ENCODE measurements at places on chromosomes 6 and 20.

GRCh38 chr6:14059791-14060436, 57.7 kb upstream of the CD83 start:
- DNase-seq = no peak

DNA sequence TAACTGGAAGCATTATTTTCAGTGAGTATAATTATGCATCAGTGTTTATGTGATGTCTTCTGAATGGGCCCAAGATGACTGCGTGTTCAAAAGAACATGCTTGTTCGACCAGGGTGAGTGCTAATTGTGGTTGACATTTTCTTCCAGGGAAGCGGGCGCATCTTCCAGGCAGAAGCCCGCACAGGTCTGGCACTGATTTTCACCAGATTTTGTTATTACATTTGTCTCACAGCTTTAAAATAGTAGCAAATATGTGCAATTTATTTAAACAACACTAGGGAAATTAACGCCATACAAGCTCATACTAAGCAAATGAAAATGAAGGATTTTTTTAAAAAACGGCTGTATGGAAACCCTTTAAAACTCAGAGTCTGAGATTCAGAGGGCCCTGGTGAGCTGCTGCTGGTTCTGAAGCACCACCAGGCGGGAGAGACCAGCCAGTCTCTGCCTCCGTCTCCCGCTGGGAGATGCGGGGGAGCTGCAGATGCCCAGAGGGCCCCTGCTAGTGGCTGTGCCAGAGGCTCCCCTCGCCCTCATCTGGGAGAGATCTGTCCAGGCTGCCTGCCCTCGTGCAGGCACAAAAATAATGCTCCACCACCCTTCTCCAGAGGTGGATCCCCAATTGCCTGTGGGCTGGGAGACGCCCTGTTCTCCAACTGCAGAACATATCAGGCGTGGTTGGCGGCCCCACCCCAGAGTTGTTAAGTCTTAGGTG, 297.0 kb downstream of the TAF4 start:
- DNase-seq = no peak

DNA sequence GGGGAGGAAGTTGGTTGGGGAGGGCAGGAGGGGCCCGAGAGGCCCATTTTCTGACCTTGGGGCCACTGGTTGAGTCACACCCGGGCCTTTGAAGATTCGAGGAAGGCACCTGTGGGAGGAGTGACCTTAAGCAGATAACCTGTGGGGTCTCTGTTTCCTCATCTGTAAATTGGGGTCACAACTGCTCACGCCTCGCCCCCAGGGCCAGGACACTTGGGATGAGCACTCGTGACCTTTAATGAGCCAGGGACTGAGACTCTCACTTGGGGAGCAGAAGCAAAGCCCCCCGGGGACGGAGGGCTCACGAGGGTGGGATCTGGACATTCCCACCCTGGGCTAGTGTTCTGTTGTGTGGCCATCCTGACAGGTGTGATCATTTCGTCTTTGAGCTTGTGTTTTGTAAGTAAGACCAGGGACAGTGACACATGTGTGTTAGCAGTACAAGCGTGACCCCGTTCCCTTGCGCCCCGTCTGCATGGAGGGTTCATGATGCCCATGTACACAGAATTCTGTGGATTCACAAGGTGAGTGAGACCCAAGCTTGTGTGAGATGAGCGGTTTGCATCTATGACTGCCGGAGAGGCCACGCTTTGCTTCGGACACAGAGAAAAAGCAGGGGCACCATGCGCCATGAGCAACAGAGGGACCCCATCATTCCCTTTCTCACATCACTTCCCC, 79.3 kb upstream of the PMEPA1 start:
- DNase-seq = no peak

- no peak for DNase-seq
Measured at GRCh38 chr6:104404377-104404776, 455.3 kb downstream of the HACE1 start.

GRCh38 chr6:57822896-57823358, 505.5 kb downstream of the PRIM2 start:
- no peak for DNase-seq

- no peak for DNase-seq
Measured at GRCh38 chr6:157020398-157020797, 243.2 kb downstream of the ARID1B start.

GRCh38 chr6:93675856-93676417, 256.6 kb upstream of the EPHA7 start:
- DNase-seq = no peak

DNA sequence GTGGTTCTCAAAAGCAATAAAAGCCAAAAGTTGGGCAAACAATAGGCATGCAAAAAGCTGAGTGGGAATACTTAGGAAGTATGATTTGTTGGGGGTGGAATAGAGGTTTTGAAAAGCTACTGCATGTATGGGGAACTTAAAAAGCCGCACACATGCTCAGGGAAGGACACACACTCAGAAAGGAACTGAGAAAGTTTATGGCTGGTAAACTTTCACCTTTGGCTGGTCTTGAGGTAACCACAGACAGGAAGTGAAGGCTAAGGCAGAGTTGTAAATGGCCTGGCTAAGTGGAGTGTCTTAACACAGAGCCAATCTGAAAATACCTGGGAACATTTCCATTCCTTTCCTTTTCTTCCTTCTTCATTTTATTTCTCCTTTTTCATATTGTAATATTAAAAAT, 134.5 kb upstream of the EXOC2 start:
- no peak for DNase-seq

DNA sequence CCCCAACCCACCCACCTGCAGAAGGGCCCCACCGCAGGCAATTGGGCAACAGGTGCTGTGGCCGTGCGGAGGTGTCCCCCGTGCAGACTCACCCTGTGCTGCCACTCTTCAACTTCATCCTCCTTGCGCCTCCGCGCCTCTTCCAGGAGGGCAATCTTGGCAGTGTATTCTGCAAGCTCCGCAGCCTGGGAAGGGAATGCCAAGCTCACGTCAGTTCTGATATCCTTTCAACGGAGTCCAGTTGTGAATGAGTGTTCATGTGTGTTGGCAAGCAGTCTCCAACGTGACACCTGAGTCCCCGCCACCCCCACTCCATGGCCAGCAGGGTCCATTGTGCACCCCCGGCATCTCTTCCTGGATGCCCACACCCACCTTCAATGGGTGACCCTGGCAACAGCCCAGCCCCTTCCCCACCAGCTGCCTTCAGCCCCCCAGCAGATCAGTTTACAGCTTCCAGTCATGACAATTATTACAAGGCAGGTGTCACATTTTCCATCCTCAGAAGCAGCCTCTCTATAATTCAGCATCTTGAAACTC, 49.9 kb downstream of the EZR start:
- DNase-seq = no peak

DNA sequence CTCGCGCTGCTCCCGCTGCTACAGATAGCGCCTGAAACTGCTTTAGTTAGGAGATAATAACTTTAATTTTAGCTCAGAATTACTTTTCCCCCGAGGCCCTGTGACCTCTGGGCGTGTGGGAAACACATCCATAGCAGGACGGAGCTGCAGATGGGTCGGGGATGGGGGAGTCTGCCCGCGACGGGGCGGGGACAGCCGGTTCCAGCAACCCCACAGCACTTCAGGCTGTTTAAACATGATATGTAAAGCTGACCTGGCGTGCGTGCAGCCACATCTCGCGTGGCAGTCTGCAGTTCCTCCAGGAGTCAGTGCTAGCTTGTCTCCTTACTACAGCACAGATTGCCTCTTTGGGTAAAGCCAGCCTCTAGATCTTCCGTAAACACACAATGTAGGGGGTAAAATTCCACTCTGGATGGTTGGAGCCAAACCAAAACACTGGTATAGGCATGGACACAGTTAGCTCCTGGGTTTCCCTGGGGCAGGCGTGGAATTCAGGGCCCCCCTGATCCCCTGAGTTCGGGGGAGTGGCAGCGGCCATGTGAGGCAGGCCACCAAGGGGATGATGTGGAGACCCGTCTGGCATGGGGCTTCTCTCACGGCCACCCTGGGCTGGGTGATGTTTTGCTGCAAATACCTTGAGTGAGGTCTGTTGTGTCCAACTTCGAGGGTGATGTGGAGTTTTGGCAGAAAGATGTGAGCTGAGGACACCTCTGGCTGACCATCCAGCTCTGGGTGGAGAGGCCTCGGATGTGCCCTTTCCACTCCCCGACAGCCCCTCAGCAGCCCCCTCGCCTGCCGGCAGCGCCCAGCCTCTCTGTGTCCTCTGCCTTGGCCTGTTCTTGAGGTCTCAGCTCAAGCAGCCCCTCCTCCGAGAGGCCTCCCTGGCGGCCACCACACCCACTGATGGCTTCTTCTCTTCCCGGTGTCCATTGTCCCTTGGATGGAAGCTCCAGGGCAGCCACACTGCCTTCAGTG, 214.5 kb downstream of the TAF4 start:
- DNase-seq = no peak

DNA sequence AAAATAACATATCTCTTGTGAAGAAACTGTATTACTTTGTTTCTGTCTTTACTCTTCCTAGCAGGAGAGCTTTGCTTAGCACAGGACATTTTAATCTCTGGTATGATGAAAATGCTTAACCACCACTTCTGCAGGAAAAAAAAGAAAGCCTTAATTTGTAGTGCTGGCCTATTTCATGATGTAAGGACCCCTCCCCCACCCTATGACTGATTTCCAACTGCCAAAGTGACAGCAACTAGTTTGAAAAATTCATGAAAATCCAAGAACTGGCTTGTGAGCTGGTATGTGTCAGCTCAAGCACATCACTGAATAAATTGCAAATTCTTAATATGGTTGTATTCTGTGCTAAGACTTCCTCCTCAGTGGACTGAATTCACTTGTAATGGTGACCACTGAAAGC, 125.3 kb downstream of the REV3L start:
- no peak for DNase-seq

DNA sequence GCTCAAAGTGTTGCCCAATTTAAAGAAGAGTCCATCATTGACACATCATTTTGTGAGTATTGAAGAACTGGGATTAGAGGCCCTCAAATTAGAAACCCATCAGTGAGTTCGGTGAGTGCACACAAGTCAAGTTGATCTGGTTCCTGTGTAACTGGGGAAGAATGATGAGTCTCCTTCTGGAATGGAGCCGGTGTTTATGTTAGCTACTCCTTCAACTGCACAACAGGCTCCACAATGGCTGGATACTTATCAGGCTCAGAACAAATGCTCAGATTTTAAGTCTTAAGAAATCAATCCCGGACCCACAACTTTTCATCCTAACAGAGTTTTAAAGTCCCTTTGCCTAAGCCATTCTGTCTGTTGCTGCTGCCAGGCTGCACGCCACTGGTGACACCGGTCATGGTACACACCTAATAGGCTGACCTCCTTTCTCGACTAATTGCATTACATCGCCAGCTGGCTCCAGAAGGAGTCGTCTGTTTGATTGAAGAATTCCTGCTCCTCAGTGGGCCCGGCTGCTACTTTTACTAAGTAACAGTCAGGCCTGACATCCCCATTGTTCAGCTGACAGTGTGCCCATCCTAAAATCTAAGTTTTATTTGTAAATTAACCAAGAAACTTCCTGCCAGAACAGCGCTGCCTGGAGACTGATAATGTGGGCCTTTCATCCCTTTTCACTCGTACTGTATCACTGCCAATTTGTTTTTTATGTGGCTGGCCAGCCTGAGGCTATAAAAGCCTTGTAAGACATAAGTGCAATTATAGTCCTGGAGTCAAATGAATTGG, 130.4 kb downstream of the INSM1 start:
- DNase-seq = no peak

DNA sequence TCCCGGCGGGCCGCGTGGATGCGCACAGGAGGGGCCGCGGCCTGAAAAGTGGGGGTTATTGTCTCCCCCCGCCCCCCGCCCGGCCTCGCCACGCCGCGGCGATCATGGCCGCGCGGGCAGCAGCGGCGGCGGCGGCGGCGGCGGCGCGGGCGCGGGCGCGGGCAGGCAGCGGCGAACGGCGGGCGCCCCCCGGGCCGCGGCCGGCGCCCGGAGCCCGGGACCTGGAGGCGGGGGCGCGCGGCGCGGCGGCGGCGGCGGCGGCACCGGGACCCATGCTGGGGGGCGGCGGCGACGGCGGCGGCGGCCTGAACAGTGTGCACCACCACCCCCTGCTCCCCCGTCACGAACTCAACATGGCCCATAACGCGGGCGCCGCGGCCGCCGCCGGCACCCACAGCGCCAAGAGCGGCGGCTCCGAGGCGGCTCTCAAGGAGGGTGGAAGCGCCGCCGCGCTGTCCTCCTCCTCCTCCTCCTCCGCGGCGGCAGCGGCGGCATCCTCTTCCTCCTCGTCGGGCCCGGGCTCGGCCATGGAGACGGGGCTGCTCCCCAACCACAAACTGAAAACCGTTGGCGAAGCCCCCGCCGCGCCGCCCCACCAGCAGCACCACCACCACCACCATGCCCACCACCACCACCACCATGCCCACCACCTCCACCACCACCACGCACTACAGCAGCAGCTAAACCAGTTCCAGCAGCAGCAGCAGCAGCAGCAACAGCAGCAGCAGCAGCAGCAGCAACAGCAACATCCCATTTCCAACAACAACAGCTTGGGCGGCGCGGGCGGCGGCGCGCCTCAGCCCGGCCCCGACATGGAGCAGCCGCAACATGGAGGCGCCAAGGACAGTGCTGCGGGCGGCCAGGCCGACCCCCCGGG, 637 bp downstream of the ARID1B start:
- peak; percentile 51 for DNase-seq

- no peak for DNase-seq
Measured at GRCh38 chr6:700490-700889, 7.6 kb upstream of the EXOC2 start.

Data from T47D (cell line).